CD4-positive, alpha-beta T cell treated with Interleukin-21 for 1 hour (primary cell): ENCODE measurements at places on chromosomes 12 and 14.

DNA sequence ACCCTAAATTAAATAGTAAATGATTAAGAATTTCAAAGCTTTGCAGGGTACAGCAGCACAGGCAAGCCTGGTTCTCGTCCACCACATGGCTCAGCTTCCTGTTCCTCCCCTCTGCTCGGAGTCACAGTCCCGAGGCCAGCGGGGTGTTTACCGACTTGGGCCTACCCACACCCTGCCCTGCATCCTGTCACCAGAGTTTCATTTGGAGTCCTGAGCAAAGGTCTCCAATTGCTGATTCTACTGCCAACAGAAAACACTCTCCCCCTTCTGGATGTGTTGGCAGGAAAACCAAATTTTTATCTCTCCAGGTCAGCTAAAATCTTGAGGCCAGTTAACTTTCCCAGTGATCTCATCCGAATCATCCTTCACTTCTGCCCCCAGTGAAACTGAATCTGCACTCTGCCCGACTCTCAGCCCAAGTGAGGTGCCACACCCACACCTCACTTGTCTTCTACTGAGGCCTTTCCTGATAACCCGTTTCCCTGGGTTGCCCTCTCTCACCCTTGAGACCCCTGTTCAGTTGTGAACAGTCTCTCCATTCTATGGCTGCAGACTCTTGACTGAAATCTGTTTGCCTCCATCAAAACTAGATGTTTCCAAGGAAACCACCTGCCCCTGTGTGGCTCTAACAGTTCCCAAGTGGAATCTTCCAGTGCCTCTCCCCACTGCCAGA is 71.2 kb downstream of the VCPKMT start:
- peak; percentile 76 for DNase-seq

DNA sequence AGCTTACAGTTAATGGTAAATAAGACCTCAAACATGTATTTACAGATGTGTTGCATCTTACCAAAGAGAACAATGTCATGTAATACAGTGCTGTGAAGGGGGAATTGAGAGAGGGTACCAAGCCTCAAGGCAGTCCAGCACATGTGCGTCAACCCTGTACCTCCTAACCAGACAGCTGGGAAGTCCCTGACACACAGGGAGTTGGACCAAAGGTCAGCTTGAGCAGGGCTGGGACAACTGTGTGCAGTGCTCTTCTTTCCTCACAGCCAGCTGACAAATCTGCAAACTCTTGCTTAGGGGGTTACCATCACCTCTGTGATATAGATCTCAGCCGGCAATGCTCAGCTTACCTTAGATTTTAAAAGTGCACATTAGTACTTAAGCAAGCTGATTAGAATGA is 56.8 kb upstream of the RIC8B start:
- DNase-seq: no peak

- no peak for DNase-seq
Measured at GRCh38 chr12:86134561-86134960, 121.6 kb downstream of the MGAT4C start.

DNA sequence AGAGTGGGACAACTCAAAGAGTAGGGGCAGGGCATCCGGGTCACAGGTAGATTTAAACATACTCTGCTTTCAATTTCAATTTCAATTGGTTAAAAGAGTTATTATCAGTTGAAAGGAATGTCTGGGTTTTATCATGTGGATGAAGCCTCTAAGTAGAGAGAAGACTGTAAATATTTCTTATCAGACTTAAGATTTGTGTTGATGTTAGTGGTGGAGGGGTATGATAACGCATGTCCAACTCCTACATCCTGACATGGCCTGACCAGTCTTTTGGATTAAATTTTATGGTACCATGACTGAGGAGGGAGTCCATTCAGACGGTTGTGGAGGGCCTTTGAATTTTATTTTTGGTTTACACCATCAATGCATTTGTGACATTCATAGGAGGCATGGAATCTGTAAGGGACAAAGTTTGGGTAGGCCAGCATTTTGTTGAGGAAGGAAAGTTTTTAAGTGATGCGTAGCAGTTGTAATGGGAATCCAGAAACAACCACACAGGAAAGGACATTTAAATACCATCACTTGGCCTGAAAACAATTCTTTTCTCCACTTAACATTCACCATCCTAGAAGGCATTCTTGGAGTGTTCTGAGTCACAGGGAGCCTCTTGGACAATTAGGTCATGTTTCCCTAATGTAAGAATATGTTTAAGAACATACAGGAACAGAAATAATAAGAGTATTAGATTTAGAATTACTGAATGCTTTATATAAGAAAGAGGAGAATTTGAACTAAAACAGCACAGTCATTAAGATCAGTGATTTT is 371.9 kb downstream of the ATP23 start:
- DNase-seq: no peak

DNA sequence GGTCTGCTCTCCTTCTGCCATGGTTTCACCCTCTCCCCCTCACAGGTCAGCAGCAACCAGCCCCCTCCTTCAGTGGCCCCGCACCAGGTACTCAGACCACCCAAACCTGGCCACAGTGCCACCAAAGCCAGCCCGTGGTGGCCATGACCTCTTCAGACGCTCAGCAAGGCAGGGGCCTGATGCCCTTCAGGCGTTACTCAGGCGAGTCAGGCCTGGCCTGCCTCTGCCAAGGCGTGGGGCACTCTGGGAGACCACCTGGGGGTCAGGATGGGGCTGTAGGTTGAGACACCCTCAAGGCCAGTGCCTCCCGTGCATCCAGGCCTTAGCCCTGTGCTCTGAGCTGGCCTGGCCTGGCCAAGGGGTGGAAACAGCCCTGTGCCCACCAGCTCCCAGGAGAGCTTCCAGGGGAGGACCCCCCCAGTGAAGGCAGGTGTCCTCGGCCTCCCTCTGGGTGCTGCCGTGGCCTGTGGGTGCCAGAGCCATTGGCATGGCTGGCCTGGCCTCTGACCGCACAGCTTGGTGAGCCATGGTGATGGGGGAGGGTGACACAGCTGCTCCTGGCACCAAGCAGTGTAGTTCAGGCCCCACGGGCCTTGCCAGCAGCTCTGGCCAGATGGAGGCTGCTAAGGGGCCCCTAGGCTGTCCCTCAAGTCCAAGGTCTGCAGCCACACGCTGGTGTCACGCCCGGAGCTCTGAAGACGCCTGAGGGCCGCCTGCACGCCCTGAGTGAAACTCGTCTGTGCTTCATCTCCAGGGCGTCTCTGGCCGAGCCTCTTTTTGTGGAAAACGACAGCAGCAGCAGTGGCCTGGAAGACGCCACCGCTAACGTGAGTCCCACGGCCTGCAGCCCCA is 15.1 kb downstream of the XRCC3 start:
- DNase-seq: no peak

GRCh38 chr12:117208811-117209455 is 18.7 kb upstream of the FBXO21 start:
- no peak for DNase-seq

GRCh38 chr12:6978611-6979011 is 7.9 kb downstream of the EMG1 start:
- no peak for DNase-seq

GRCh38 chr14:89110110-89110509 is 285.7 kb downstream of the TTC8 start:
- DNase-seq: no peak

- no peak for DNase-seq
Measured at GRCh38 chr12:72521326-72521725, 249.2 kb downstream of the TRHDE start.

GRCh38 chr14:49939884-49940510 is 47.1 kb downstream of the ARF6 start:
- DNase-seq: no peak

- DNase-seq: no peak
Measured at GRCh38 chr14:72094844-72095582, 162.8 kb downstream of the RGS6 start.

DNA sequence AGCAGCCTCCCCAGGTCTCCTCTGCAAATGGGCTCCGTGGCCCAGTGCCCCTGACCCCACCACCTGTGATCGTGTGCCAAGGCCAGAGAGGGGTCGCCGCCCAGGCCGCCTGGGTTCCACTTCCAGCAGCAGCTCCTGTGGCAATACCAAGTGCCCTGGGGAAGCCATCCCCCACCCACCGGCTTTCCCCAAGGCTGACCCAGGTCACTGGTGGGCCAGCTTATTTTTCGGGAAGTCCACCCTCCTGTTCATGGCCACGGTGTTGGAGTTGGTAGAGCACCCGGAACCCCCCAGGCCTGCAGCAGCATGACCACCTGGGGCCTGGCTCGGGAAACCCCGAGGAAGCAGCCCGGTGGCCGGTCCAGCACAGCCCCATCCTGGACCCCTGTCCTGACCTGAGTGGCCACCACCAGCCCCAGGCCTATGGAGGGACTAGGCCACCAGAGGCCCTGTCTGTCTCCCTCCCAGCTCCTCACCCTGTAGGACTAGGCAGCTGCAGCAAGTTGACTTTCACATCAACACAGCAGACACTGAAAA is 40.8 kb upstream of the OASL start:
- no peak for DNase-seq

DNA sequence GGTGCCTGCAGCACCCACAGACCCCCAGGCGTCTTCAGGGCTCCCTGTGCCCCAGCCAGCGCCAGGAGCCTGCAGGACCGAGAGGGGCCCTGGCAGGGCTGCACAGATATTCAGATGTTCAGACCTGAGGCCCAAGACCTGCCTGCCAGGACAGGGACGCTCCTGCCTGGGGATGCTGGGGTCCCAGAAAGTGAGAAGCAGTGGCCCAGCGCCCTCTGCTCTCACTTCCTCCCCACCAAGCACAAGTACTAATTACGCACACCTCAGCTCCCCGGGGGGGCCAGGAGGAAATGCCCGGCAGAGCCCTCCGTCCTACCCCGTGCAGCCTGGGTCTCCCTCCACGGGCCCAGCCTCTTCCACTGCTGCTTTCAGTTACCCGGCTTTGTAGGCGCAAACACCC is 28.8 kb upstream of the INF2 start:
- no peak for DNase-seq

- no peak for DNase-seq
Measured at GRCh38 chr12:20140751-20141150, 227.6 kb upstream of the PDE3A start.

DNA sequence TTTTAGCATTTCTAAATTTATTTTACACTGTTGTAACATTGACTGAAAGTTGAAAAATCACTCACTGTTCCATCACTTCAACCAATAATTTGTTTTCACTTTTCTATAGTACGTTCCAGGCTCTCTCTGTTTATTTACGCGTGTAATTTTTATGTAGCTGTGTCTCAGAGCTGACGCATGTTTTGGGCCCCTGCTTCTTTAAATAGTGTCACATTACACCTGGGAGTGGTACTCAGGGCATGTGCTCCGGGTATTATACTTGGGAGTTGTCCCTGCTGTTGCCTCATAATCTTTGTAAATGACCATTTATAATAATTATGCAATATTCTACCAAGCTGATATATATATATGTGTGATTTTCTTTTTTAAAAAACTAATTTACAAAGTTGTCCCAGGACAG is 132.8 kb upstream of the CPM start:
- no peak for DNase-seq

GRCh38 chr12:43011383-43011926 is 421.9 kb upstream of the PRICKLE1 start:
- DNase-seq: no peak

DNA sequence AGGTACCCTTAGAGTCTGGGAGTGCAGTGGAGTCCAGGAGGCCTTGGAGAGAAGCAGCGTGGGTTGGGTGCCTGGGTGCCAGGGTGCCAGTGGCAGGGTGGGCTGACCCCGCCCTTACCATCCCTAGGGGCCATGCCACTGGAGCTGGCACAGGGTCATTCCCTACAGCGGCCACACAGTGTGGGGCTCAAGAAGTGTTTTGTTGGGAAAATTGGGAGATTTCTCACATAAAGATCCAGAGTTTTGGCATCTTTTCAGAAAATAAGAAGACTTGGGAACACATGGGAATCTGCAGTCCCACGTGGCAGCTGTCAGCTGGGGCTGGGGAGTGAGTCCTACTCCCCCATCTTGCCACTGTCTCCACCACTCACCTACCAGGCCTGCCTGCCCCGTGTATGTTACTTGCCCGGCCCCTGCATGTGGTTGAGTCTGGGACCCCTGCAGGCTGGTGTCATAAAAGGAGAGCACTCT is 4.2 kb downstream of the VASH1 start:
- DNase-seq: no peak

GRCh38 chr12:79908366-79908765 is 26.5 kb downstream of the PPP1R12A start:
- DNase-seq: no peak

- DNase-seq: no peak
Measured at GRCh38 chr12:45433441-45433868, 217.6 kb downstream of the ANO6 start.

DNA sequence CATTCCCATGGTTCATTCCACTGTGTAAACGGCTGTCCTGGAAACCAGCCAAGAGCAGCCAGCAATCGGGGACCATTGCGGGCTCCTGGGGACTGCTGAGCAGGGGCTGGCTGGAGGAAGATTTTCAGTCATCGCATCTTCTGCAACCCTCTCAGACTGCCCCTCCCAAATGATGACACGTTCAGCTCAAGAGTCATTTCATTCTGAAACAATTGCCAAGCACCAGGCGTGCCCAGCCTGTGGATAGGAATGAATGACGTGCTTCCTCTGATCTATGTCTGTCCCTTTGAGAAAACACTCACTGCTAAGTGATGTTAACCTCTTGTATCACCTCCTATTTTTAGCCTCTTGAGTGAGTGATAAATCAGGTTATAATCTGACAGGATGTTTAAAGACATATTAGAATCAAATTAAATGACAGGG is 62.0 kb downstream of the NDUFA12 start:
- peak; percentile 64 for DNase-seq

- no peak for DNase-seq
Measured at GRCh38 chr12:82034769-82035168, 275.6 kb upstream of the PPFIA2 start.

GRCh38 chr12:19826980-19827550 is 387.8 kb downstream of the AEBP2 start:
- DNase-seq: no peak

GRCh38 chr14:20427231-20428009 is 8.5 kb downstream of the KLHL33 start:
- DNase-seq: no peak

- DNase-seq: peak; percentile 94
Measured at GRCh38 chr12:57754411-57755193, at the start of gene MARCHF9. MARCHF9 (plus strand) TSS chr12:57755103; CDS start chr12:57755529, 426 bp downstream.

DNA sequence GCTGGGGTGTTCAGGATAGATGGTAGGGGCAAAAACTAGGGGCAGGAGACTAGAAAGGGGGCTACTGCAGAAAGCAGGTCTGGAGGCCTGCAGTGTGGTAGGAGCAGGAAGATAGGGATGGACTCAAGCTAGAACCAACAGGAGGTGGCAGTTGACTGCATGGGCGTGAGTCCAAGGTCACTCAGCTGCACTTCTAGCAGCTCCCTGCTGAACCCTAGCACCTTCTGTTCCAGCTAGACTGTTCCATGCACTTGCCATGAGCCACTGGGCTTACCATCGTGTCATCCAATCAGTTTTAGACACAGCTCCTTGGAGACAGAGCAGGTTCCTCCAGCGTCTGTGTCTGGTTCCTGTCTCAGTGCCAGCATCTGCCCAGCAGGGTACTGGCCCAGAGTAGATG is 11.3 kb upstream of the KRT8 start:
- DNase-seq: no peak

DNA sequence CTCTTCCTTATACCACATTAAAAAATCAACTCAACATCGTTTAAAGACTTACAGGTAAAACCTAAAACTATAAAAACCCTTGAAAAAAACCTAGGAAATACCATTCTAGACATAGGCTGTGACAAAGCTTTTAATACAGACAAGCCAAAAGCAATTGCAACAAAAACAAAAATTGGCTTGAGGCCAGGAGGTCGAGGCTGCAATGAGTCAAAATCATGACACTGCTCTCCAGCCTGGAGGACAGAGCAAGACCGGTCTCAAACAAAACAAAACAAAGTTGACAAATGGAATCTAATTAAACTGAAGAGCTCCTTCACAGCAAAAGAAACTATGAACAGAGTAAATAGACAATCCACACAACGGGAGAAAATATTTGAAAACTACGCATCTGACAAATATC is 1057.8 kb downstream of the FSCB start:
- no peak for DNase-seq
